B cell (primary cell): ENCODE measurements at places on chromosomes 1 and 21. TPM values are rescaled to one million over a fixed set of nuclear protein-coding genes. Genes with fewer than 3 reads are reported as not detected.

The SEMA4A gene
- 6.4 and 9.2 TPM in 2 replicates for total RNA-seq

The LYST gene
- total RNA-seq, result 120 and 128 TPM in 2 replicates

The CYP4Z1 gene
- total RNA-seq, result not detected in 2 replicates

The TAF5L gene
- 21.2 and 24.0 TPM in 2 replicates for total RNA-seq

The SFN gene
- 0.34 and 0.46 TPM in 2 replicates for total RNA-seq

The BEST4 gene
- 1.3 and 1.4 TPM in 2 replicates for total RNA-seq

The NIT1 gene
- 53.5 and 56.1 TPM in 2 replicates for total RNA-seq

The TTLL10 gene
- 0.37 and 0.61 TPM in 2 replicates for total RNA-seq

The NT5C1A gene
- not detected in 2 replicates for total RNA-seq

The IVL gene
- not detected in 2 replicates for total RNA-seq

The RXRG gene
- not detected in 2 replicates for total RNA-seq

The LBR gene
- 167 and 175 TPM in 2 replicates for total RNA-seq

The DNAJC28 gene
- total RNA-seq, result 2.4 and 2.5 TPM in 2 replicates

The TACSTD2 gene
- total RNA-seq, result not detected in 2 replicates

The CFAP57 gene
- 0.15 and 0.44 TPM in 2 replicates for total RNA-seq

The VSIG8 gene
- 0.17 TPM in 1 of 2 replicates, not detected in the other for total RNA-seq

The HSPA6 gene
- total RNA-seq, result 11.2 and 11.9 TPM in 2 replicates

The C8B gene
- not detected in 2 replicates for total RNA-seq

The PYHIN1 gene
- 12.0 and 13.9 TPM in 2 replicates for total RNA-seq

The DENND2D gene
- 102 and 111 TPM in 2 replicates for total RNA-seq

The S1PR1 gene
- total RNA-seq, result 219 and 225 TPM in 2 replicates

The AGTRAP gene
- 18.3 and 20.2 TPM in 2 replicates for total RNA-seq

The RGS8 gene
- total RNA-seq, result not detected in 2 replicates

The VHLL gene
- 0.49 TPM in 1 of 2 replicates, not detected in the other for total RNA-seq

The ACTL8 gene
- total RNA-seq, result not detected in 2 replicates

The AMPD1 gene
- not detected in 2 replicates for total RNA-seq

The C1QC gene
- total RNA-seq, result 0.73 TPM in 1 of 2 replicates, not detected in the other

The SMPDL3B gene
- not detected in 2 replicates for total RNA-seq

The PARS2 gene
- total RNA-seq, result 4.5 and 4.9 TPM in 2 replicates

The BRDT gene
- total RNA-seq, result not detected in 2 replicates

The SLC44A5 gene
- 2.7 and 2.8 TPM in 2 replicates for total RNA-seq

The TCEA3 gene
- not detected in 2 replicates for total RNA-seq

The GNG5 gene
- 36.0 and 41.6 TPM in 2 replicates for total RNA-seq

The ASPM gene
- total RNA-seq, result 0.19 and 0.27 TPM in 2 replicates

The SLAMF1 gene
- total RNA-seq, result 42.3 and 45.6 TPM in 2 replicates

The ADORA3 gene
- 0.39 TPM in 1 of 2 replicates, not detected in the other for total RNA-seq

The GRHL3 gene
- total RNA-seq, result not detected in 2 replicates

The FCRL1 gene
- 277 and 306 TPM in 2 replicates for total RNA-seq

The SUSD4 gene
- total RNA-seq, result not detected in 2 replicates
